Astrocyte (in vitro differentiated cells and primary cell): ENCODE measurements at places on chromosomes 4 and X. TPM values are rescaled to one million over a fixed set of nuclear protein-coding genes. Genes with fewer than 3 reads are reported as not detected.

GSX2 gene
- total RNA-seq: 1.1 and 1.7 TPM in 2 replicates

- no peak overlapping the region for H3K4me3 ChIP-seq
- H3K27me3 ChIP-seq: no peaks in the 10 kb centered on the region
- no peaks in the 10 kb centered on the region for H3K36me3 ChIP-seq
- H3K27ac ChIP-seq: no peak overlapping the region
- DNase-seq: no peak
- H3K4me1 ChIP-seq: no peaks in the 10 kb centered on the region
Observed at GRCh38 chrX:17170973-17171372, 204.0 kb upstream of the NHS start.

TRPC5OS gene
- not detected in 2 replicates for total RNA-seq

DNA sequence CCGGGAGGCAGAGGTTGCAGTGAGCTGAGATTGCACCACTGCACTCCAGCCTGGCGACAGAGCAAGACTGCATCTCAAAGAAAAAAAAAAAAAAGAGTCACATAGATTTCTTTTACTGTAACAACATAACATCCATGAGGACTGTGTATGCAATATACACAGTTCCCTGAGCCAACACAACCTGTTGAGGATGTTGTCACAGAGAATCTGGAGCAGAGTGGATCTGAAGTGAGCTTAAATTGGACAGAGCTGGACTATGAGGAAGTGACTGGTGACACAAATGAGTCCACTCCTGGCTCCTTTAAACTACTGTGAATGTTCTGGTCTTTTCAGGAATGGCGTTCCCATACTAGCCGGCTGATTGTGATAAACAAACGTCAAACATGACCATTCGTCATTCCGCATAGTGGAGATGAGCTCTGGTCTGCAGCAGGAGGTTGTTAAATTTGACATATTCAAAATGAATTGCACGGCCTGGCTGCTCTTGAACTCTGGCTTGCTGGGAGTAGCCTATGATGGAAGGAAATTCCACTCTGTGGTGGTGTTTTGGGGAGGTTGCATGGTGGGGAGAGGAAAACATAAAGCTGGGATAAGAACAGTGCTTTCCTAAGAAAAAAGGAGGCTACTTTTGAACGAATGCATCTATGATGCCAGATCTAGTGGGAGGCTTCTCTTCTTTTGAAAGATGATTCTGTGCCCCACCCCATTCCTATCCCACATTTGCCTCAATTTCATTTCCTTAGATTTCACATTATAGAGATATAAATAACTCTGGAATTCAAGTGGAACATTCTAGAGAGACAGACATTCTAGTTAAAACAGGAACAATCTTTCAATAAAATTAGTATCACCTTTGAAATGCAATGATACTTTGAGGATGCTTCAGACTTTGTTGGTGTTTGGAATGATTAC is 149.5 kb downstream of the SHROOM3 start:
- H3K4me1 ChIP-seq: peaks cover 31% of the 10 kb centered on the region
- no peaks in the 10 kb centered on the region for H3K27me3 ChIP-seq

DNA sequence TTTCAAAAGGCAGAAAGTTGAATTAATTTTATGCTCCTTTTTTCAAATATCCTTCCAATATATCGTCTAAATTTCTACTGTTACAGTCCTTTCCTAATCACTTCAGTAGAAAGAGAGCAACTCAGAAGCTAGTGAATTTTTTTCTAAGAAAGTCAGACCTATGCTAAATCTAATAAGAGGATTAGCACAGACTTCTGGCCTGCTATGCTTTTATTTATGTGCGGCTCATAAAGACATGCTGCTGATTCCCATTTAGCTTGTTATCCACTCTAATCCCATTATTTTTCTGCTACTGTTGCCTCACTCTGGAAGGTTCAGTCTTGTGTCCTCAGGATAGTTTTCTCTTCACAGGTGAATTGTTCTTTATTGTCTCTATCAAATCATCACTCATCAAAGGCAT is 473.5 kb upstream of the FAM241A start:
- no peak overlapping the region for H3K4me3 ChIP-seq
- H3K27me3 ChIP-seq: no peaks in the 10 kb centered on the region
- no peaks in the 10 kb centered on the region for H3K4me1 ChIP-seq
- H3K36me3 ChIP-seq: no peaks in the 10 kb centered on the region
- H3K27ac ChIP-seq: no peak overlapping the region
- no peak for DNase-seq

GRCh38 chr4:70556856-70557255 is 35.2 kb upstream of the AMBN start:
- H3K4me1 ChIP-seq: no peaks in the 10 kb centered on the region
- H3K27me3 ChIP-seq: no peaks in the 10 kb centered on the region
- no peaks in the 10 kb centered on the region for H3K36me3 ChIP-seq
- no peak overlapping the region for H3K27ac ChIP-seq
- DNase-seq: peak; percentile 11
- no peak overlapping the region for H3K4me3 ChIP-seq
